ENCODE measurements at places on chromosomes 4 and X.
A peak's percentile ranks its signal among the peaks of the same experiment; 100 is the strongest.

DNA sequence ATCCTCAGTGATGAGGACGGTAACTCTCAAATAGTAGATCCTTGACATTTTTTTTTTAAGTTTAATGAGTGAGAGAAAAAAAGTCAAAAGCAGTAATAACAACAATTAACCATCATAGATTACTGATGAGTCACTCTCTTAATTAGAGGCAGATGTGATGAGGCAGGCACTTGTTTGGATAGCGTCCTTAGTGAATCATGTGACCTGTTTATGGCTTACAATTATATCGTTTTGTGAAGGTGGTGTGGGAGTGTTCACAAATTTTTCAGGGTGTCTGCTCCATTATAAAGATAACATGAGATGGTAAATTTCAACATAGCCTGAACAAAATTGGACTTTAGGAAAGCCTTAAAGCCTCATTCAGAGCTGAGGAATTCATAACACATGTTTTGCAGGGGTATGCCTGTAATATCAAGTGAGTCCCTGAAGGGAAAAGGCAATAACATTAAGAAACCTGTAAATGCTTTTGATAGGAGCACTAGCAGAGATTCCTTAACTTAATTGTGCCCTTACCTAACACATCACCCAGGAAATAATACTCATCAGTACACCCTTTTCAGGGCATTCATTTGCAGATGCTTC, 51.9 kb upstream of the XIAP start:
- DNase-seq, result no peak

DNA sequence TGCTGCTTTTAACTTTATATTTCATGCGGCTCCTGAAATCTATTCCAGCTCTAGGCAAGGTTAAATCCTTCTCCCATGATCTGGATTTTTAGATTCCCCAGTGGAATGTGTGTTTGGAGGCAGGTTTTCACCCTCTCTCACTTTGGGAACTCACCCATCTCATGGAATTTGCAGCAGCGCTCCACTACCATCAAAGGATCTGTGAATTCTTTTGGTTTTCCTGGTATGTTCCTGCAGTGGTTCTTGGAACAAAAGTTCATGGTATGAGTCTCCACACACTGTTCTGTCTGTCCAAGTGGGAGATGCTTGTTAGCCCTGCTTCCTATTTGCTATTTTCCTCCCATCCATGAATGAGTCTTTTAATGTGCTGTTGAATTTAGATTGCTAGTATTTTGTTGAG, 14.0 kb downstream of the APOOL start:
- no peak for DNase-seq

DNA sequence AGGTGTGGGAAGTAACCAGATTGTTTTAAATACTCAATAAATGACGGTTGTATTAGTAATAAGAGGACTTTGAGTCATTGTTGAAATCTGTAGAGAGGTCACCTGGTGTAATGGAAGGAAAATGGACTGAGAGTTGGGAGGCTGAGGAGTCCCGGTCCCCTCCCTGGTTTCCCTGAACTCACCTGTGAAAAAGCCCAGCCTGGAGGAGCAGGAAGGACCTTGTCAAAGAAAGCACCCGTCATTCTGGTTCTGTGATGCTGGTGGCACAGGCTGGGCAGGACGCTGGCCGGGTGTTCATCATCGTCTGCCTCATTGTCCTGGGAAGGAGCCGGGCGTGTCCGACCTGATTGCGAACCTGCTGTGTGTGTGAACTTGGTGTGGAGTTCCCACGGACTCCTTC, 70.8 kb downstream of the SORCS2 start:
- DNase-seq, result no peak

DNA sequence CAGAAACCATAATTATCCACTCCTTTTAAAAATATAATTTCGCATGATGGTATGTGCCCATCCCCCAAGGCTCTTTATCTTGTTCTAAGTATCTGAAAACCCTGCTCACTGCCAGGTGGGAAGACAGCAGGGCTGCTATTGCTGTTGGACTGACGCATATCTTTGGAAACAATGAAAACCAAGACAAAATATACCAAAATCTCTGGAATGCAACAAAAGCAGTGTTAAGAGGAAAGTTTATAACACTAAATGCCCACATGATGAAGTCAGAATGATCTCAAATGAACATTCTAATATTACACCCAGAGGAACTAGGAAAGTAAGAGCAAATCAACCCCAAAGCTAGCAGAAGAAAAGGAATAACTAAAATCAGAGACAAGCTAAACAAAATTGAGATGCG, 162.0 kb downstream of the FAM47B start:
- no peak for DNase-seq

- DNase-seq, result no peak
These were observed 10.1 kb downstream of the STIM2 start for GRCh38 chr4:26870576-26871262.

DNA sequence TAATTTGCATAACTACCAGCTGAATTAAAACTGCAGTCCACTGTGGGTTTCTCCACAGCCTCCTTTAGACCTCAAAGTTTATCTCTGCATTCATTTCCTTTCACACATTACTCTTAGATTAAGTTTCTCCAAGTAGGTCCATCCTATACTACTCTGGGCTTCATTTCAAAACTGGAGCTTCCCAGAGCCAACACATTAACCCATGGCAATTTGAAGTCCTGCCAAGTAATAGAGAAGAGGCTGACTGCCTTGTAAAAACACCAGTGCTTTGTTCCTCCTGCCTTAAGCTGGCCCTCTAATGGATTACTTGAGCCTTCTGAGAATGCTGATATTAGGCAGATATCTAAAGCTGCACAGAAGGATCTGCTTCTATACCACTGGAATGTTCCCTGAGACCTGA, 997.2 kb upstream of the SLIT2 start:
- DNase-seq, result no peak

- DNase-seq, result no peak
These were observed 128.7 kb upstream of the MID1 start for GRCh38 chrX:10749113-10749512.

GRCh38 chr4:138689187-138689586, 326.4 kb upstream of the NOCT start:
- DNase-seq, result no peak

DNA sequence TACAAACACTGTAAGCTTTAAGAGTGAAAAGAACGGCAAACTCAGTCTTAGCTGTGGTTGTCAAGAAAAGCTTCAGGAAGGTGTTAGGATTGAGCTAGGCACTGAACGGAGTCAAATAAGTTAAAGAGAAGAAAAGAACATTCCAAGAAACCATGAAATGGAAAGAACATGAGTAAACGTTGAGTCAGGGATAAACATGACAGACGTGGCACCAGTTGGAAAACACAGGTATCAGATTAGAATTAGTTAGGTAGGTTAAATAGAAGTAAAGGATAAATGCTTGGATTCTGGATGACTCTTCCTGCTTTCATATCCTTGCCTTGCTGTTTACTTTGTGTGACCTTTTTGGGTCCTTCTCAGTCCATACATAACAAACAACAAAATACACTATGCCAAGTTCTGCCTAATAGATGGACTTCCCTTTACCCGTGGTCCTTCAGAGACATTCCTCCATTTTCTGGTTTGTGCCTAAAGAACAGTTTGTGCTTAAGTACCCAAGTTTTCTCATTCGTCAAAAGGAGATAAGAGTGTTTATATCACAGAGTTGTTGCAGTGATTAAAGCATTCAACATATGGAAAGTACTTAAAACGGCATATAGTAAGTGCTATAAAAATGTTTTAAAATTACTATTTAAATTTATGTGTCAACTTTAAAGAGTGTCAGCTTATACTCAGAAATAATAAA, 446.9 kb downstream of the TMA16 start:
- DNase-seq, result no peak

GRCh38 chr4:55483315-55483714, 63.4 kb downstream of the CLOCK start:
- no peak for DNase-seq

GRCh38 chr4:184972991-184973390, 45.3 kb upstream of the HELT start:
- DNase-seq, result no peak

- peak; percentile 96 for DNase-seq
These were observed 16.7 kb upstream of the SOD3 start for GRCh38 chr4:24778464-24779225.

GRCh38 chrX:34631479-34632220, 25.4 kb downstream of the TMEM47 start:
- no peak for DNase-seq

- DNase-seq, result no peak
These were observed 17.2 kb upstream of the USP27X start for GRCh38 chrX:49862093-49862492.

DNA sequence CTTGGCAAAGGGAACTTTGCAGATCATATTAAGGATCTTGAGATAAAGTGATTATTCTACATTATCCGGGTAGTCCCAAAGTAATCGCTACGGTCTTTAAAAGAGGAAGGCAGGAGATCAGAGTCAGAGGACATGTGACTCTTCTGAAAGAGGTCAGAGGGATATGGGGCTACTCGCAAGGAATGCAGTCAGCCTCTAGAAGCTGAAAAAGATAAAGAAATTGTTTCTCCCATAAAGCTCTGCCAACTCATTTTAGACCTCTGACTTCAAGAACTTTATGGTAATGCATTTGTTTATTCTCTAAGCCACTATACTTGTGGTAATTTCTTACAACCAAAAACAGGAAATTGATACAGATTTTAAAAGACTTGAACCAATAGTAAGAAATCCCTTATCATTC, 48.6 kb downstream of the NPY5R start:
- no peak for DNase-seq

GRCh38 chrX:140525448-140525847, 20.6 kb upstream of the SOX3 start:
- DNase-seq, result peak; percentile 39

GRCh38 chr4:6674500-6675149, 19.1 kb upstream of the S100P start:
- no peak for DNase-seq

DNA sequence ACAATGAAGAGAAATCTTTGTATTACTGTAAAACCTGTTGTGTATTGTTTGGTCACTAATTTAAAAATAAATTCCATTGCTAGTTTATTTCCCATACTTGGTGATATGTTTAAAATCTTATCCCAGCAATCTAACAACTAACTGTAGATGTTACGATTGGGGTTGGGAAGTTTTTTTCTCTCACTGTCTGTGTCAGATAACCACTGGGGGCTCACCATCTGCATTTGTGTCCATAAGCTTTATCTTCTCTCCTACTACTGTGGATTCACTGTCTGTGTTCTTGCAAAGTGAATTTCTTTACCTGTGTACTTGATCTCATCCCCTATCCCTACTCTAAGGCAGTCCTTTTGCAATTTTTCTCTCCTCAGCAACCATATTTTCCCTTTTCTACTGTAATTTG, 81.3 kb downstream of the STIM2 start:
- no peak for DNase-seq

- no peak for DNase-seq
These were observed 38.4 kb downstream of the HTT start for GRCh38 chr4:3112609-3113469.

- DNase-seq, result no peak
These were observed 468 bp downstream of the GLA start for GRCh38 chrX:101407167-101407747.

DNA sequence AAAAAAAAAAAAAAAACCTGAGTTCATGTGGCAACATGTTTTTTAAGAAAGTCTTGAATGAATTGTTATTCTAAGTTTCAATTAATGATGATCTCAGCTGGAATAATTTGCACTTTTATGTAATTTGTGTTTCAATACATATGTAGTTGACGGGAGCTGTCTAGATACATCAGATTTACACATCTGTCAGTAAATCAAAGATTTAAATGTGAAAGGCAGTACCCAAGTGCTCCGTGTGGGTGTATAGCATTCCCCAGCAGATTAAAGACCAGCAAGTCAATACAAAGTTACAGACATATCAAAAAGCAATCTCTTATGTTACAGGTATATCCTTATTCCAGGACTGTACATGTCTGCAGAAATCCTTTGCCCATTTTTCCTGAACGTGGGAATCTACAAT, 35.2 kb downstream of the SYNPO2 start:
- no peak for DNase-seq

GRCh38 chr4:73588613-73589012, 31.6 kb downstream of the RASSF6 start:
- no peak for DNase-seq

DNA sequence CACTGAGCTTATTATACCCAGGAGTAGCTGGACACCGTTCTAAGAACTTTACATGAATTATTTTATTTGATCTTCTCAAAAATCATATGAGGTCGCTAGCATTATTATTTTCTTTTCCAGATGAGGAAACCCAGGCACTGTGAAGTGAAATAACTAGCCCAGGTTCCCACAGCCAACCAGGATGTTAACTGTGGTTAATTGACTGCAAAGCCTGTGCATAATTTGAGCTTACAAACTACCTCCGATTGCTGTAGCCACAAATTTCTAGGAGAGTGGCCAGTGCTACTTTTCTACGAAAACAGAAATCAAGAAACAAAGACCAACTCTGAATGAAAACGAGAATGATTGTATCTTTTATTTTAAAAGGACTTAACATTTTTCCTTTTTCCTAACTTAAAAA, 27.2 kb downstream of the SPRY1 start:
- DNase-seq, result no peak

- DNase-seq, result no peak
These were observed 2.7 kb upstream of the NUDT9 start for GRCh38 chr4:87419578-87420249.

DNA sequence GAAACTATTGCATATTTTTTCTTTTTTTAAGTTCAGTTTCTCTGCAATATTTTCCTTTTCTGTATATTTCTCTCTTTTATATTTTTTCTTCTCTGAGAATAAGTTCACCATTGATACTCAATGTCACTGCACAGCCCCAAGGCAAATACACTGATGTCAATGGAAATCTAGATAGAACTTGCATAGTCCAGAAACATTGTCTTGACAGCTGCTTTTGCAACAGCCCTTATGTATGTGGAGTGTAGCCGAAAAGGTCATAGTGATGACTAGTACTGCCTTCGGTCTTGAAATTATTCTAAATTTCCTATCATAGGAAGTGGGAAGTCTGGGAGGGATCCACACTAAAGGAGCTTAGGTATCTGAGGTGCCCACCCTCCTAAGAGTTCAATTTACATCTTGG, 150.0 kb downstream of the SPOCK3 start:
- DNase-seq, result no peak

DNA sequence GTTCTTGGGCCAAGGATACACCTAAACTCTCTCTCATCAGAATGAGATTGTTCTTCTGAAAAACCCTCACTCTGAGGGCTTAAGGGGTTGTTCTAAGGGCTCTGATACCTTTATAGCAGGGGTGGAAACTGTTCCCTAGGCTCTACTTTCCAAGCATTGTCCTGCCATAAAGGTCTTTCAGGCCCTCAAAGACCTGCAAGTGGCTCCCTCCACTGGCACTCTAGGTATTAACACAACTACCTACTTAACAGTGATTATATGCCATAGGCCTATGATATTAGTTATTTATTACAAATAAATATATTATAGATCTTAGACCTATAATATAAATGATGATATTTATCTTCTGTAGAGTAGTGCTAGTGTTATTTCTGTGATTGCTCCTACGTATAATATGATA, 473.7 kb upstream of the RPS6KA3 start:
- DNase-seq, result no peak
